ENCODE measurements at places on chromosomes 2 and 18. TPM values are rescaled to one million over a fixed set of nuclear protein-coding genes. Genes with fewer than 3 reads are reported as not detected.

NEU2 gene
- total RNA-seq, result not detected

CIB4 gene
- not detected for total RNA-seq

REG1B gene
- not detected for total RNA-seq

CPO gene
- not detected for total RNA-seq

IL18R1 gene
- total RNA-seq, result 0.87 TPM

SERPINB8 gene
- 12.5 TPM for total RNA-seq

TDRD15 gene
- total RNA-seq, result not detected

NT5C1B gene
- total RNA-seq, result not detected

GTF2A1L gene
- not detected for total RNA-seq

TUBA4B gene
- total RNA-seq, result 0.56 TPM

WDCP gene
- 13.0 TPM for total RNA-seq

LGALSL gene
- total RNA-seq, result 11.2 TPM

RNF152 gene
- 0.02 TPM for total RNA-seq

SCN7A gene
- total RNA-seq, result not detected

TBR1 gene
- not detected for total RNA-seq

ICA1L gene
- total RNA-seq, result 2.1 TPM

HOXD8 gene
- total RNA-seq, result 6.6 TPM

CLEC4F gene
- not detected for total RNA-seq

DSG1 gene
- total RNA-seq, result not detected

DTYMK gene
- 131 TPM for total RNA-seq

CYP1B1 gene
- total RNA-seq, result 9.8 TPM

PSMA8 gene
- not detected for total RNA-seq

SIX3 gene
- total RNA-seq, result 0.57 TPM
